ENCODE measurements at places on chromosomes 7 and 10.

GRCh38 chr10:78981970-78982281 is 86.8 kb upstream of the ZMIZ1 start:
- no peak for DNase-seq

DNA sequence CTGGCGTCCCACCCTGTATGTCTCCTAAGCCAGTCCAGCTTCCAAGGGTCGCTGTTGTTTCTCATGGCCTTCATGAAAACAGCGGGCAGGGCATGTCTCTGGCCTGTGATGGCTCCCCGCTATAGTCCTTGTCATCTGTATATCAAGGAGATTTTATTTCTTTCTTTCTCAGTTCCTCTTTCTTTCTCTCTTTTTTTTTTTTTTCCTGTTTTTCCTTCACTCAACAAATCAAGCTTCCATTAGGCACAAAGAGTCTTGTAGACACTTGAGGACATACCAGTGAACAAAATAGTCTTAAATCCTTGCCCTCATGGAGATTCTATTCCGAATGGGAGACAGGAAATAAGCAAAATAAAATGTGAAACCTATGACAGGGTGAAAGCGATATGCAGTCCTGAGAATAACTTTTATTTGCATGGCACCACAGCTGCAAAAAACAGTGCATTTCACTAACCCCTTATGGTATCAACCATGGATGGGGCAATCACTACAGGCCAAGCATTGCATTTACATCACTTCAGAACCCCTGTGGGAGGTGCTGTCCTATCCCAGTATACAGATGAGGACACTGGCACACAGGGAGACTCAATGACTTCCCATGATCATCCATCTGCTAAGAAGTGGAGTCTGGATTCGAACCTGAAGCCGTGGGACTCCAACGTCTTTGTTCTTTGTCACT is 50.7 kb downstream of the SYPL1 start:
- no peak for DNase-seq

GRCh38 chr10:122424059-122424458 is 30.4 kb upstream of the ARMS2 start:
- no peak for DNase-seq

- no peak for DNase-seq
Observed at GRCh38 chr10:75126277-75126676, 14.8 kb downstream of the SAMD8 start.

- DNase-seq, result no peak
Observed at GRCh38 chr7:140458201-140458600, 21.1 kb downstream of the MKRN1 start.

DNA sequence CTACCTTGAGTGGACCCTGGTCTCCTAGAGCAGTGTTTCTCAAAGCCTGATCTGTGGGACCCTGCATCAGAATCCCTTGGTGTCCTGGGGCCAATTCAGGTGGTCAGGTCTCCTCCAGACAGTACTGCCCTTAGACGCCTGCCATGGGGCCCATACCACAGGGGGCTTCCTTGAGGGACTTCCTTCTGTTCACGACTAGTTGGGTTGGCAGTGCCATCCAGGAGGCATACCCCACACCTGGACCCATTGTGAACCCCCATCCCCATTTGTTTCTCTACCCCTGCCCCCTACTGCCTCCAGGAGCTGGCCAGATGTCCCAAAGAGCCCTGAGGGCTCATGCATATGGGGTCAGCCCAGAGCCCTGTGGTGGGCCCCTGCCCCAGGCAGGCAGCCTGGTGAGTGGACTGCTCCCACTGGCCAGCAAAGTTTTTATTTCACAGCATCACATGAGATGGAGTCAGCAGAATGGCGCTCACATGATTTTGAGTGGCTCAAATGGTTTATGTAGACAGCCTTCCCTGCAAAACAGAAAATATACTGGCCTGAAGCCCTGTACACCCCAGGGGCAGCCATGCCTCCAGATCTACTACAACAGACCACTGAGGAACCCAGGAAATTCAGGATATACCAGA is 259.9 kb upstream of the ZMIZ1 start:
- DNase-seq, result no peak

- DNase-seq, result no peak
Observed at GRCh38 chr10:122060250-122060649, 71.3 kb downstream of the TACC2 start.

GRCh38 chr10:43444323-43444722 is 7.4 kb downstream of the ZNF487 start:
- no peak for DNase-seq

DNA sequence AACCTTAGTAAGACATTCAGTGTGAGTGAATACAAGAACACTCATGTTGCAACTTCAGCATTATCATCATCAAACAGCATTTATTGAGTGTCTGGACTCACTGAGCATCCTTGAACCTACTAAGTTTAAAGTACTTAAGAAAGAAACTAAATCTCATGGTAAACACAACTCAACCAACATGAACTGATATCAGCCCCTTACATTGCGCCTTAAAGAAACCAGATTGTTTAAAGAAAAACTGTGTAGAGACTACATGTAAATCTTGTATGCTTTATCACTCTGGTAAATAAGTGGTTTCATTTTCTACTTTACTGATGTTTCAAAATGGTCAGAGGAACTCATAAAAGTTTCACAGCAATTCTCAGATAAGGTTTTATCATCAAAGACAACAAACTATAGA is 157.5 kb upstream of the FERD3L start:
- no peak for DNase-seq

DNA sequence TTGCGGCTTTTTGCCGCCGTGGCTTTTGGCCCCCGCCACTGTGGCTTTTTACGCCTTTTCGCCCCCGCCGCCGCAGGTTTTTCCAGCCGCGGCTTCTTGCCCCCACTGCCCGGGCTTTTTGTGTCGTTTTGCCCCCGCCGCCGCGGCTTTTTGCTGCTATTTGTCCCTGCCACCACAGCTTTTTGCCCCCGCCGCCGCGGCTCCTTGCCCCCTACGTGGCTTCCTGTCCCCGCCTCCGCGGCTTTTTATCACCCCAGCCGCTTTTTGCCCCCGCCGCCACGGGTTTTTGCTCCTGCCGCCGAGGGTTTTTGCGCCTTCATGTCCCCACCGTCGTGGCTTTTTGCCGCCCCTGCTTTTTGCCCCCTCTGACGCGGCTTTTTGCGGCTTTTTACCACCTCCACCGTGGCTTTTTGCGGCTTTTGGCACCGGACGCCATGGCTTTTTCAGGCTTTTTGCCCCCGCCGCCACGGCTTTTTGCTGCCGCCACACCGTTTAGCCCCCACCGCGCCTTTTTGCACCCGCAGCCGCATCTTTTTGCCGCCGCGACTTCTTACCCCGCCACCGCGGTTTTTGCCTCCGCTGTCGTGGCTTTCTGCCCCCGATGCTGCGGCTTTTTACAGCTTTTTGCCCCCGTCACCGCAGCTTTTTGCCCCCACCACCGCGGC is 637.0 kb downstream of the ZNF716 start:
- DNase-seq, result no peak

- no peak for DNase-seq
Observed at GRCh38 chr10:110455446-110455845, 42.3 kb upstream of the DUSP5 start.

DNA sequence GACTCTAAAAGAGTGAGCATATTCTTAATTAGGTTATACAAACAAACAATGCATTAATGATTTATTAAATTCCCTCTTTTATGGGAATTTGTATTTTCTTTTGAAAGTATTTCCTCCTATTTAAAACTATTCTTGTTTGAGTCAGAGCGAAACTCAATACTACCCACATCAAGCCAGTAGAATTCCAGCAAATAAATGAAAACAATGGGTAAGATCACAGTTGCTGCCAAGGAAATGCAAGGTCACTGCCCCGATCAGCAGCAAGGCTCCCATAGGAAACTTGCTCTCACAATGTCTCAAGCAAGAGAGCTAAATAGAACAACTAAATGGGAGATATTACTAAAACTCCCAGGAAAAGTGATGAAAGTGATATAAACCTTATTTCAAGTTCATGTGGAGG is 206.3 kb downstream of the THSD7A start:
- DNase-seq, result peak; percentile 54

DNA sequence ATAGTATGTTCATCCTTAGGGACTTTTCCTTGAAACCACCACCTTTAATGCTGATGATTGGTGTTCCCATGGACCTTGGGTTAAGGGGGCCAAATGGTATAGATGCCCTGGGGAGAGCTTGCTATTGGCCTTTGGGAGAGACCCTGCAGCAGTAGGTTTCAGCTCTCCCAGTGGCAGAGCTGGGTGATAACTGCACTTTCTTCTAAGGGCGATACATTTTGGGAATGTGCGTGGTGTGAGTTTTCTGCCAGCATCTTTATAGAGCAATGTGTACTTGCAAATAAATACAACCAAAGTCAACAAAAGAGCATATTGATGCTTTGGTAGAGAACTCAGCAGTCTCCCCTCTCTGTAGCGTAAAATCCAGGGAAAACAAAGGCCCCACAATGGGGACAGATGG is 404.1 kb downstream of the PAXIP1 start:
- no peak for DNase-seq

DNA sequence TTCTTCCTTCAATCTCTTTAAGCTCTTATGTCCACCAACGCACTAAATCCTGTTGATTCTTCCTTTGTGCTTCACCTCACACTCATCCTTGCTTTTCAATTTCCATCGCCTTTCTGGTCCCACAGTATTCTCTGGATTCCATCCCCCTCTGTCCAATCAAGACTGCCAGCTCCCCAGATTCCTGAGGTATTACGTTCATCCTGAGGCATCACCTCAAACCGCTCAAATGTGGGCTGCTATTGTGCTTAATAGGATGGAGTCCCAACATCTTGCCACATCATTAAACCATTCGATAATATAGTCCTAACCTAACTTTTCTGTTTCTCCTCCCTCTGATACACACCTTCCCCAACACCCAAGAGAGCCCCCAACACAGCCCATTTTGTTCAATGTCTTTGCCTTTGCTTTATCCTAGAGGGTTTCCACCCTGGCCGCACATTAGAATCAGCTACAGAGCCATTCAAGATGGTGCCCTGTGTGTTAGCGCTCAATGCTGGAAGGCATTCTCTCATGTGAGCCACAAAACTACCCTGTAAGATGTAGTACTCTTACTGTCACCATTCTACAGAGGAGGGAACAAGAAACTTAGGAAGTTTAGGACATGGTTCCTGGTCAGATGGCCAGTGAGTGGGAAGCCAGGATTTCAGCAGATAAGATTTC is 79.5 kb upstream of the LEP start:
- DNase-seq, result no peak

- no peak for DNase-seq
Observed at GRCh38 chr7:1403638-1404459, 55.4 kb downstream of the MICALL2 start.

DNA sequence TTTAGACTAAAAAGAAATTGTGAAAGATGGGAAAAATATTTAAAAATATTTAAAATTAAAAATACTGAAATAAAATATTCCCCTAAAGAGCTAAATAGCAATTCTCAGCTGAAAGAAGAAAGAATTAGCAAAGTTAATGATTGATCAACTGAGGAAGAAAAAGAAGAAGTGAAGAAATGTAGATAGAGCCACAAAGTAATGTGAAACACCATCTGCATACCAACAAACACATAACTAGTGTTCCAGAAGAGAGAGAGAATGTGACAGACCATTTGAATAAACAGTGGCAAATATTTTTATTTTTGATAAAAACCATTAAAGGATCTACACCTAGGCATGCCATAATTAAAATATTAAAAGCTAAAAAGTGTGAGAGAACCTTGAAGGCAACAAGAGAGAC is 784.5 kb upstream of the ZWINT start:
- no peak for DNase-seq

DNA sequence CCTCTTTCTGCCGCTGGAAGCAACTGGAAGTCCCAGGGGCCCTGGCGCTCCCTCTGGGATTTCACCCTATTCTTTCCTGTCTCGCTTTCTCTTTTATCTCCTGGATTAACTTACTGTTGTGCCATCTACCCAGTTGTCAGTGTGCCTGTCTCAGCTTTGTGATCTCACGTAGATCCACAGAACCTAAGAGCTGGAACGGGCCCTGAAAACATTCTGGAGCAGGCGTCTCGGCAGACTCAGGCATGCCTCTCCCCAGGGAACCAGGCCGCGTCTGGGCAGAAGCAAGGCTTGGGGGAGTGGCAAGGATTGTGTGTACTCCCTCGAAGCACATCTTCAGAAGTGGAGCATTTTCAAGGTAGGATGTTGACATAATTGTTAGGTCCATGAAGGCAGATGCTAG is 87.2 kb downstream of the KCNMA1 start:
- no peak for DNase-seq

DNA sequence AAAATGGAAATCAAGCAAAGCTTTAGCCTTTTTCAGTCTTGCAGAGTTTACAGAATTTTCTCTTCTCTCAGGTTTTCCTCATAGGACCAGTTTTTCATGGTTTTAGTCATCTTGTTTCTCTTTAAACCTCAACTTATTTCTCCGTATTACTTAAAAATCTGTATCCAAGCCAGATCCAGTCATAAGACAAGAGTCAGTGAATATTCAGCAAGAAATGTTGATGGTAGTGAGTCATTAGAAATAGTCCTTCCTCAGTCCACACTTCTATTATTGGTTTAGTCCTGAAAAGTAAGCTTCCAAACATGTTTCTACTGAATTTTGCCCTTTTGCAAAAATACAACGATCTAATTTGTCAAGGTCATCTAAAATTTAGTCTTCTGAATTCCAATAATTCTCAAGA is 107.0 kb downstream of the VIM start:
- no peak for DNase-seq

DNA sequence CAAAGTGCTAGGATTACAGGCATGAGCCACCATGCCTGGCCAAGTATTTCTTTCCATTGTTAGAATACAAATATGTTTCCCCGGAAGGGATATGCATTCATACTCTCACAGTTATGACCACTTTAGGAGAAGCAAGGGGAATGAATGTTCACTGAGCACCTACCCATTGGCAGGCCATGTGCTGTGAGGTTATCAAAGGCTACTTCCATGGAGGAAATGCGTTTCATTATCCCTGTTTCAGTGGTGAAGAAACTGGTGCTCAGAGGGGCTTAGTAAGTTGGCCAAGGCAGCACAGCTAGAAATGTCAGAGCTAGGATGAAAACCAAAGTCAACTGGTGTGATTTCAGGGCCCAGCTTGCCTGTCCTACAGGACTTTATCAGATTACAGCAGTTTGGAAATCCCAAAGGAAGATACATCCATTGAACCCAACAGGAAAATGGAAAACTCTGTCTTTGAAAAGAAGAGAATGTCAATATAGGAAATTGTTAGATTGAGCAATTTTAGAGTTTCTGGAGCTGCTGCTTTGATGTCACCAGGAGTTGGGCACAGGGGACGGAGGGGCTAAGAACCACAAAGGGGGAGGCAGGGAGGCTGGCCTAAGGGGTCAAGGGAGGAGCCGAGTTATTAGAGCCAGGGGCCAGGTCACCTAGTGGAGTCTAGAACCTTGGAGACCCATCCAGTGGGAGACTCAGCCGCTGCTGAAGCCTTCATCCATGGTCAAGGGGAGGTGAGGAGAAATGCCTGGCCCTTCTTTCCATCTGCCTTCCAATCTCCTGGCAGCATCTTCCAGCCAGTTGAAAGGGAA is 319.8 kb downstream of the FRMD4A start:
- no peak for DNase-seq

GRCh38 chr10:116772909-116773705 is 30.7 kb upstream of the HSPA12A start:
- DNase-seq, result no peak

DNA sequence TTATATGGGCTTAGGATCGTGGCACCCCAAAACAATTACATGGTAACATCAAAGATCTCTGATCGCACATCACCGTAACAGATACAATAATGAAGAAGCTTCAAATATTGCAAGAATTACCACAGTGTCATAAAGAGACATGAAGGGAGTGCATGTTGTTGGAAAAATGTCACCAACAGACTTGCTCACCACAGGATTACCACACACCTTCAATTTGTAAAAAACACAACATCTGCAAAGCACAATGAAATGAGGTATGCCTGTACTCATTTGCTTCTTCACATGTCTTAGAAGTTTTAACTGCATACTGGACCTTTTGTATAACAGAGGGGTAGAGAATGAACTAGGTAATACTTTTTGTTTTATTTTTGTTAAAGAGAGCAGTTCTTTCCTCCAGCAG is 96.6 kb downstream of the TPST1 start:
- DNase-seq, result no peak
